CD4-positive, alpha-beta T cell (primary cell): ENCODE measurements at places on chromosomes 5 and 9.

GRCh38 chr5:109454731-109455505 lies 45.1 kb upstream of the PJA2 start:
- H3K4me3 ChIP-seq, result no peak overlapping the region
- H3K4me1 ChIP-seq, result no peaks in the 10 kb centered on the region
- H3K27me3 ChIP-seq, result no peaks in the 10 kb centered on the region
- H3K36me3 ChIP-seq, result no peaks in the 10 kb centered on the region
- H3K27ac ChIP-seq, result no peak overlapping the region
- DNase-seq, result no peak

GRCh38 chr5:41966401-41967105 lies 41.5 kb downstream of the FBXO4 start:
- no peak overlapping the region for H3K4me3 ChIP-seq
- no peaks in the 10 kb centered on the region for H3K36me3 ChIP-seq
- H3K27me3 ChIP-seq, result peaks cover 3% of the 10 kb centered on the region
- DNase-seq, result no peak
- no peak overlapping the region for H3K27ac ChIP-seq

- H3K4me1 ChIP-seq, result peaks cover 36% of the 10 kb centered on the region
- no peak overlapping the region for H3K4me3 ChIP-seq
Measured at GRCh38 chr9:92737611-92738299, 26.9 kb downstream of the BICD2 start.

DNA sequence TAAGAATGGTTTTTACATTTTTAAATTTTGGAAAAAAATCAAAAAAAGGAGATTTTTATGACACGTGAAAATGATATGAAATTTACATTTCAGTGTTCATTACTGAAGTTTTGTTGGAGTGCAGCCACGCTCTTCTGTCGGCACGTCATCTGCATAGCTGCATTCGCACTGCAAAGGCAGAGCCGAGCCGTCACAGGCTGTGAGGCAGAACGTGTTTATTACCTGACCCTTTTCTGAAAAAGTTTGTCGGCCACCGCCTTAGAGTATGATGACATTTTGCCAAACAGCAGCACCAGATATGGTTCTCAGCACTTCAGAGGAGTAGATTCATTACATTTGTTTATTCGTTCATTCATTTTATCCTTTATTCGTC lies 24.1 kb downstream of the HRH2 start:
- H3K4me1 ChIP-seq, result peaks cover 28% of the 10 kb centered on the region
- H3K36me3 ChIP-seq, result peaks cover 37% of the 10 kb centered on the region
- no peak overlapping the region for H3K4me3 ChIP-seq
- DNase-seq, result no peak
- no peaks in the 10 kb centered on the region for H3K27me3 ChIP-seq

DNA sequence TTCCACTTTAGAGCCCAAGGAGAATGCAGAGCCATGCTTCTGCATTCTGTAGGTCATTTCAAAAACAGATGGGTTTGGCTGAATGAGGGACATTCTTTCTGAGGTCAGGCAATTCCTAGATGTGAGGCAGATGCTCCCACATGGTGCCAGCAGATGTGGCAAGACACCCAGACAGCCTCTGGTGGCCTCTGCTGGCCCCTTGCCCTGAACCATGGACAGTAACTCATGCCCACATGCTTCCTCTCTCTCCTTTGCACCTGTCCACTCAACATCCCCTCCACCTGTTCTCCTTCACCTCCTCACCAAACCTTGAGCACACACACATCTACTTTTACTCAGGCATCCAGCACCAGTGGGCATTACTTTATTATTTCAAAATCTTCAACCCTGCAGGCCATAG lies 252.3 kb downstream of the DNAH5 start:
- no peaks in the 10 kb centered on the region for H3K36me3 ChIP-seq
- no peak overlapping the region for H3K4me3 ChIP-seq
- DNase-seq, result no peak
- no peaks in the 10 kb centered on the region for H3K27me3 ChIP-seq
- no peaks in the 10 kb centered on the region for H3K4me1 ChIP-seq

- no peaks in the 10 kb centered on the region for H3K4me1 ChIP-seq
- DNase-seq, result no peak
- no peak overlapping the region for H3K4me3 ChIP-seq
- H3K36me3 ChIP-seq, result no peaks in the 10 kb centered on the region
Measured at GRCh38 chr5:153511622-153512021, 21.2 kb downstream of the GRIA1 start.

- H3K4me3 ChIP-seq, result no peak overlapping the region
- H3K36me3 ChIP-seq, result no peaks in the 10 kb centered on the region
- H3K4me1 ChIP-seq, result peaks cover 33% of the 10 kb centered on the region
- no peak overlapping the region for H3K27ac ChIP-seq
- no peak for DNase-seq
Measured at GRCh38 chr5:77637170-77637997, 1.1 kb downstream of the OTP start.

DNA sequence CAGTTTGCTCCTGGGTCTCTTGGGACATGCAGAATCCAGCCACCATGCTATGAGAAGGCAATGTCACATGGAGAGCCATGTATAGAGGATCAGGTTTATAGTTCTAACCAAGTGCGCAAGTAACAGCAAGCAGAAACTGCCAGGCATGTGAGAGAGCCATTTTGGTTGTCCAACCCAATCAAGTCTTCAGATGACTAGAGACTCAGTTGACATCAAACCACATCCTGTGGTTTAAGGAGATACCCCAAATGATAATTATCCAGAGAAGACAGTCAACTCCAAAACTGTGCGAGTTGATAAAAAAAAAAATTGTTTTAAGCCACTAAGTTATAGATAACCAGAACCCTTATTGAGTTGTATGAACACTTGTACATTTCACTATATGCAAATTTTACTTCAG lies 40.2 kb downstream of the TMEM232 start:
- H3K36me3 ChIP-seq, result no peaks in the 10 kb centered on the region
- H3K4me1 ChIP-seq, result no peaks in the 10 kb centered on the region
- DNase-seq, result no peak
- H3K27me3 ChIP-seq, result no peaks in the 10 kb centered on the region
- H3K4me3 ChIP-seq, result no peak overlapping the region
- no peak overlapping the region for H3K27ac ChIP-seq

DNA sequence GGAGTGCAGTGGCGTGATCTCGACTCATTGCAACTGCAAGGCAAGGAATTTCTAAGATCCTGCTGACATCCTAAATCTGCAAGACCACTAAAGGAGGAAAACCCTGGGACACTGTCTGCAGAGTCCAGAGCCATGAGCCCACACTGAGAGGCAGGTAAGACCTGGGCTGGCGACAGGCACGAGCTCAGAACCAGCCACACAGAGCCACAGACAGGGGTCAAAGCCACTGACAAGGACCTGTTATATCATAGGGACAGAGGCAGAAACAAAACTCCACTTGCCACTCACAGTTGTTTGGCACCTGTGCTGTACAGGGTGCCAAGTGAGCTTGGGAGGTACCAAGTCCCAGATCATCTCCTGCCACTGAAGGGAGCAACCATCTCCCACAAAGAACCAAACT lies 34.2 kb downstream of the IPPK start:
- no peak overlapping the region for H3K27ac ChIP-seq
- H3K4me1 ChIP-seq, result no peaks in the 10 kb centered on the region
- H3K27me3 ChIP-seq, result no peaks in the 10 kb centered on the region
- no peak for DNase-seq
- H3K4me3 ChIP-seq, result no peak overlapping the region

GRCh38 chr5:110086658-110087388 lies 397.1 kb downstream of the MAN2A1 start:
- no peaks in the 10 kb centered on the region for H3K27me3 ChIP-seq
- H3K36me3 ChIP-seq, result no peaks in the 10 kb centered on the region
- no peaks in the 10 kb centered on the region for H3K4me1 ChIP-seq
- H3K4me3 ChIP-seq, result no peak overlapping the region

DNA sequence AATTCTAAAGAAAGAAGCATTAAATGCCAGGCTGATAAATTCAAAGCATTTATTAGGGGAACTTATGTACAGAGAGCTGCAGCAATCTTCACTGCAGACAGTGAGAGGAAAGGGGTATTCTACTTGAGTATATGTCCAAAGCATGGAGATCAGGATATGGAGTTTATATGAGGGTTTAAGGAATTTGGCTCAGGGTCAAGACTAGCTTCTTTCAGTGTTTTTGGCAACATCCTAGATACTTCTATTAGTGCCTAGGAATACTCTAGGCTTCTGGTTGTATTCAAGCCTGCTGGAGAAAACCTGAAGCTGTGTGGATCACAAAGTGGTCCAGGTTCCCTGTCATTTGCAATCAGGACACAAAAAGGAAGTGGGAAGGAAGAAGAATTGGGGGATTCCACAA lies 194.6 kb downstream of the CETN3 start:
- no peaks in the 10 kb centered on the region for H3K36me3 ChIP-seq
- H3K27me3 ChIP-seq, result no peaks in the 10 kb centered on the region
- H3K4me1 ChIP-seq, result no peaks in the 10 kb centered on the region
- DNase-seq, result no peak

DNA sequence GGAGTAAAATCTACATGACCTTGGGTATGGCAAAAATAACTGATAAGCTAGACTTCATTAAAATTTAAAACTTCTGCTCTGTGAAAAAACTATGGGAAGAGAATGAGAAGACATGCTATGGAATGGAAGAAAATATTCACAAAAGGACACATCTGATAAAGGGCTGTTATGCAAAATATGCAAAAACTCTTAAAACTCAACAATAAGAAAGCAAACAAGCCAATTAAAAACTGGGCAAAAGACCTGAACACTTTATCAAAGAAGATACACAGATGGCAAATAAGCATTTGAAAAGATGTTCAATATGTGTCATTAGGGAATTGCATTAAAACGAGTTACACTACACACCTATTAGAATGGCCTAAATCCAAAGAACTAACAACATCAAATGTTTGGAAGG lies 439.5 kb downstream of the EFNA5 start:
- no peak for DNase-seq
- no peak overlapping the region for H3K27ac ChIP-seq
- H3K4me1 ChIP-seq, result no peaks in the 10 kb centered on the region
- no peak overlapping the region for H3K4me3 ChIP-seq
- no peaks in the 10 kb centered on the region for H3K36me3 ChIP-seq

DNA sequence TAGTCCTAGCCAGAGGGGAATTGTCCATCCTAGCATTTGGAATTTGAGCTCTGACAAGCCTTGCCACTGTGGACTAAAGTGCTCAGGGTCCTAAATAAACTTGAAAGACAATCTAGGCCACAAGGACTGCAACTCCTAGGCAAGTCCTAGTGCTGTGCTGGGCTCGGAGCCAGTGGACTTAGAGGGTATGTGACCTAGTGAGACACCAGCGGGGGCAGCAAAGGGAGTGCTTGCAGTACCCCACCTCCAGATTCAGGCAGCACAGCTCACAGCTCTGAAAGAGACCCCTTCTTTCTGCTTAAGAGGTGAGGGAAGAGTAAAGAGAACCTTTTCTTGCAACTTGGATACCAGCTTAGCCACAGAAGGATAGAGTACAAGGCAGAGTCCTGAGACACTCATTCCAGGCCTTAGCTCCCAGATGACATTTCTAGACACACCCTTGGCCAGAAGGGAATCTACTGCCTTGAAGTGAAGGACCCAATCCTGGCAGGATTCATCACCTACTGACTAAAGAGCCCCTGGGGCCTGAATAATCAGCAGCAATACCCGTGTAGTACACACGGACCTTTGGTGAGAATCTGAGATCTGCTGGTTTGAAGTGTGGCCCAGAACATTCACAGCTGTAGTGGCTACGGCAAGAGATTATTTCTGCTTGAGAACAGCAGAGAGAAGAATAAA lies 164.6 kb downstream of the CCDC171 start:
- no peak overlapping the region for H3K27ac ChIP-seq
- no peaks in the 10 kb centered on the region for H3K27me3 ChIP-seq
- H3K4me3 ChIP-seq, result no peak overlapping the region
- no peak for DNase-seq

DNA sequence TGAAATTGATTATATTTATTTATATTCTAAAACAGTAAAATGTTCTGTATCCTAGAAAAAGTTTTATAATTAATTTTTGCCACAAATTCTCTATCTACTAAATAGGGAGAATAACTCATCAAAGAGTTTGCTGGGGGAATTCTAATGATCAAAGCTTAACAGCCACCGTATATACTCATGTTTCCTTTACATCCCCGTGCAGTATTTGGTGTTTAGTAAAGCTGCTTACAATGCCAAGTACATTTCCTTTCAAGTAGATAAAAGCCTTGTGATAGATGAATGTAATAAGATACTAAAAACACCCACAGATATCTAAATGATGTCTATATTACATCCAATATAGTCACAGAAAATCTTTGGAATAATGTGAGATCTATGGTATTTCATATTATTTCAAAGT lies 312.2 kb downstream of the HCN1 start:
- no peak for DNase-seq
- H3K4me1 ChIP-seq, result no peaks in the 10 kb centered on the region
- H3K4me3 ChIP-seq, result no peak overlapping the region

GRCh38 chr9:117076571-117077290 lies 338.1 kb downstream of the ASTN2 start:
- no peaks in the 10 kb centered on the region for H3K4me1 ChIP-seq
- no peaks in the 10 kb centered on the region for H3K36me3 ChIP-seq
- DNase-seq, result no peak
- H3K4me3 ChIP-seq, result no peak overlapping the region
- no peak overlapping the region for H3K27ac ChIP-seq

- no peaks in the 10 kb centered on the region for H3K27me3 ChIP-seq
- H3K36me3 ChIP-seq, result no peaks in the 10 kb centered on the region
- DNase-seq, result no peak
- H3K4me3 ChIP-seq, result no peak overlapping the region
- no peak overlapping the region for H3K27ac ChIP-seq
Measured at GRCh38 chr9:81588148-81588871, 101.0 kb downstream of the TLE1 start.

GRCh38 chr5:158398360-158399201 lies 539.6 kb upstream of the CLINT1 start:
- no peaks in the 10 kb centered on the region for H3K4me1 ChIP-seq
- no peak overlapping the region for H3K27ac ChIP-seq
- H3K27me3 ChIP-seq, result no peaks in the 10 kb centered on the region
- no peaks in the 10 kb centered on the region for H3K36me3 ChIP-seq
- no peak for DNase-seq

- no peak overlapping the region for H3K4me3 ChIP-seq
- DNase-seq, result no peak
- no peaks in the 10 kb centered on the region for H3K36me3 ChIP-seq
- H3K4me1 ChIP-seq, result no peaks in the 10 kb centered on the region
- H3K27ac ChIP-seq, result no peak overlapping the region
Measured at GRCh38 chr5:133523013-133523658, 89.2 kb downstream of the FSTL4 start.

DNA sequence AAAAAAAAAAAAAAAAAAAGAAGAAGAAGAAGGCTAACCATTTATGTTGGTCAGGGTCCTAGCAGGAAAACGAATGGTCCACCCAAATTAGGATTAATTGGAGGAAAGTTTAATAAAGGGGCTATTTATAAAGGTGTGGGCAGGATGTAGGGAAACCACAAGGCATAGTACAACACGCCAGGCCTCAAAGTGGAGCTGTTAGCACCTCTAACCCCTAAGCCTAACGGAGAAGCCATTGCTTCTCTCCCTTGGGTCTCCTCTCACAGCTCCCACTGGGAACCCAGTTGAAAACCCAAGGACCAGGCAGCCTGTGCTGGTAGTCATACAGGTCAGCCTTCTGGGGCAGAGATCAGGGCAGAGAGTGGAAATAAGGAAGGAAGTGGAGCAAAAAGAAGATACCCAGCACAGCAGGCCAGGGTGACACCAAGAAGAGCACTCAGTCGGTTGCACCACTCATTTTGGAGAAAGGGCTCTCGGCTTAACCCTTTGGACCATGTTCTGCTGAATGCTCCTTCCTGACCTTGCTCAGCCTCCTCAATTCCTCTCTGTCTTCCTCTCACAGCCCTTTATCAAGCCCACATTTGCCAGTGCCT lies 8.8 kb upstream of the GLIPR2 start:
- DNase-seq, result no peak
- no peaks in the 10 kb centered on the region for H3K27me3 ChIP-seq
- H3K4me1 ChIP-seq, result peaks cover 30% of the 10 kb centered on the region
- H3K27ac ChIP-seq, result no peak overlapping the region
- H3K4me3 ChIP-seq, result no peak overlapping the region
